Stimulated activated CD4-positive, alpha-beta T cell treated with anti-CD3 and anti-CD28 coated beads, Interleukin-1b, Interleukin-23, amount 100 ng/mL, for 4 hours (primary cell): ENCODE measurements at places on chromosomes 3 and 15.

GRCh38 chr15:71011503-71012155 is 103.6 kb upstream of the THSD4 start:
- no peak for DNase-seq

DNA sequence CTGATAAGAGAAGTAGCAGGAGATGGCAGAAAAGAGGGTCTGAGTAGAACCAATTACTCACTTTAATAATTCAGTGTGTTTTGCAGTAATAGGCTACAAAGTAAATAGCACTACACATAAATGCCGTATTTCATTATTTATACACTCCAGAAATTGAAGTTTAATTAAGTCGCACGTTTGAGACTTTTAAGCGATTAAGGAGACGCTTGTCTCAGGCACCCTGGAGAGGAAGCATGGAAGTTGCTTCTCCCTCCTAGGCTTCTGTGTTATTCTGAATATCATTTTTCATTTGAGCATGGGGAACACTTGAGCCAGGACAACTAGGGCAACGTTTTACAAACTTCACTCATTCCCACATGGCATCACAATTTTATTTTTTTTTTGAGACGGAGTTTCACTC is 12.2 kb downstream of the GXYLT2 start:
- DNase-seq: no peak

- no peak for DNase-seq
Measured at GRCh38 chr15:69476704-69477473, 24.3 kb downstream of the RPLP1 start.

GRCh38 chr3:15272426-15273196 is 59.8 kb downstream of the SH3BP5 start:
- no peak for DNase-seq

- DNase-seq: no peak
Measured at GRCh38 chr3:112357930-112358780, 25.2 kb downstream of the CD200 start.

DNA sequence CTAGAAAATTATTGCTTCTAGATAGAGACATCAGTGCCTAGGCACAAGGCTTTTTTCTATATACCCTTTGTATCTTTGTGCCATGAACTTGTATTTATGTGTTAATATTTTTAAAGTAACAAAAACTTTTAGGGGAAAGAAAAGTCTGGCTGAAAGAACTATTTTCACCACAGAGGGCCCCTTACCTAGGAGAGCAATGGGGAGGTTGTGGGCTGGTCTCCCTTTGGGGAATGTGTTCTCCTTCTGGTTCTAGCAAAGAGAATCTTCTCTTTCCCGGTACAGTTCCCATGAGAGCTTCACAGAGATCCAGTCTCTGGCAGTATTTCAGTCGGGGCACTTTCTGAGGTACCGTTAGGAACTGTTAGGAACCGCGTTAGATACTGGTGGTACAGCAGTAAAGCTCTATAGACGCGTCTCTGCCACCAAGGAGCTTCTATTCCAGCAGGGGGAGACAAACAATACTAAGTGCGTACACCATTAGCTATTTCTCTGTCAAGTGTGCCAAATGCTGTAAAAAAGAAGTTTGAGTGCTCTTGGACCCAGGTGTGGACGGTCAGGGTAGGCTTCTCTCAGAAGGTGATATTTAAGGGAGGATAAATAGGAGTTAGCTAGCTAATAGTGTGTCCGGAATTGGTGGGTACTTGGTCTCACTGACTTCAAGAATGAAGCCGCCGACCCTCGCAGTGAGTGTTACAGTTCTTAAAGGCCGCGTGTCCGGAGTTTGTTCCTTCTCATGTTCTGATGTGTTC is 4.6 kb upstream of the EPB42 start:
- no peak for DNase-seq

DNA sequence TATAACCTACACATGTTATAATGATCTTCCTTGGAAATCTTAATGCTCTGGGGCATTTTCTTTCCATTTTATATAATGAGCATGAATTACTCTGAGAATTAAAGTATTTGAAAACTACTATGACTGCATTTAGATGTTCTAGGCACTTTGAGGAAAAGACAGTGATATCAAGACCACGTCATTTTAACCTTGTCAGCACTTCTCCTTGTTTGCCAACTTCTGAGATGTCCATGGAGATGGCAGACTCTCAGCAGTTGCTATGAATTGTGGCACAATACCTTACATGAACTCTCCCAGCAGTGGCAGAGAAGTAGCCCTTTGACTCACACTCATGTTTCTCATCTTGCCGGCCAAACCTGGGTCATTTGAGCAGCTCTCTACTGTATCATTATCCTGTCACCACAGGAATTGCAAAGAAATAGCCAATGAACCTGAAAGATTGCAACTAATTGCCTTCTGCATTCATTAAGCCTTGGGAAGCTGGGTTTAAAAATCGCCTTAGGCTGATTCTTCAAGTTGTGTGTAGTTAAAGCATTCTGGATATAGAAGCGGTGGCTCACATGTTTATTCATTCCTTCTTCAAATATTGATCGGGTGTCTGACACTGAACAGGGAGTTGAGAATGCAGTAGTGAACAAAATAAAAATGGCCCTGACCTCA is 272.2 kb upstream of the CFAP20DC start:
- no peak for DNase-seq

GRCh38 chr3:24641628-24642027 is 147.0 kb upstream of the THRB start:
- no peak for DNase-seq

GRCh38 chr15:72497402-72497801 is 23.3 kb downstream of the ARIH1 start:
- DNase-seq: no peak

DNA sequence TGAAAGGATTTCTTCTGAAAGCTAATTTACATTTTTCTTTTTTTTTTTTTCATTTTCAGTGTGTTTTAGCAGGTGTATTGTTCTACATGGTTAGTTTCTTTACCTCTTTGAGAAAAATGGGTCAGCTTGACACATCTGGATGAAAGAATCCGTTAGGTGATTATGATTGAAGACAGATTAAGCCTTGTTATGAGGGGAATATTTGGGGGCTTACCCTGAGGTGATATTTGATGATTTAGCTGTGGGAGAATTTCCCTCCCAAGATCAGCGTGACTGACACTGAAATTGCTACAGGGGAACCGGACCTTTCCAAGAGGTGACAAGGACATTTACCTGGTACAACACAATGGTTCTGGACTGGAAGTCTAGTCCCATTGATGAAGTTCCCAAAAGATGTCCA is 147.5 kb downstream of the NFKBIZ start:
- DNase-seq: no peak

- no peak for DNase-seq
Measured at GRCh38 chr15:79218588-79219200, 63.8 kb upstream of the ANKRD34C start.

GRCh38 chr15:25244731-25245585 is 193.9 kb downstream of the UBE3A start:
- no peak for DNase-seq

DNA sequence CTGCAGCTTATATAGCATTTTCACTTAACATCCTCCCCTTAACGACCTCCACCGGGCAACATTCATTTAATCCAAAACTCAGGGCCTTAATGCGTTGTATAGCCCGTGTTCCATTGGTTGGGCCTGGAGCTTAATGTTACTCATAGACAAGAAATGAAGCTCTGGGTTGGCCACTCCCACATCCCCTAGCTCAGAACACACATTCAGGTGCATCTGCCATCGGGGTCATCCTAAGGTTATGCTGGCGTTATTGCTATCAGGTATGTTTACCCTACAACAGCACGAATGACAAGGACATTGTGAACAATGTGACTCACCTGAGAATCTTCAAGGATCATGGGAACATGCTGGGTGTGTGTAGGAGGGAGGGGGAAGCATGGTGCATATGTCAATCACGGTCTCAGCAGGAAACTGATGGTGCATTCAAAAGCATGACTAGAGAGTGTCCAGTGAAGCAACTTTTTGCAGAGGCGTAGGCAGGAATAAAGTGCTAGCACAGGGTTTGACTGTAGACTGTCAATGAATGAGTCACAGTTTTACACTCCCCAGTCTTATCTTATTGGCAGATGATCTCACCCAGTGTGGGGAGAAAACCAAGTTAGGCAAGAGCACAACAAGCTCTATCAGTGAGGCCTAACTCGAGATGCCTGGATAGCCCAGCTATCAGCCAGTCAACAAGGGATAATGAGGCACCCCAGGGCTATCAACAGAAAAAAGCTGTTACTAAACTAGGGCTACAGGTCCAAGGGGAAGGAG is 402.1 kb upstream of the MCTP2 start:
- DNase-seq: no peak

DNA sequence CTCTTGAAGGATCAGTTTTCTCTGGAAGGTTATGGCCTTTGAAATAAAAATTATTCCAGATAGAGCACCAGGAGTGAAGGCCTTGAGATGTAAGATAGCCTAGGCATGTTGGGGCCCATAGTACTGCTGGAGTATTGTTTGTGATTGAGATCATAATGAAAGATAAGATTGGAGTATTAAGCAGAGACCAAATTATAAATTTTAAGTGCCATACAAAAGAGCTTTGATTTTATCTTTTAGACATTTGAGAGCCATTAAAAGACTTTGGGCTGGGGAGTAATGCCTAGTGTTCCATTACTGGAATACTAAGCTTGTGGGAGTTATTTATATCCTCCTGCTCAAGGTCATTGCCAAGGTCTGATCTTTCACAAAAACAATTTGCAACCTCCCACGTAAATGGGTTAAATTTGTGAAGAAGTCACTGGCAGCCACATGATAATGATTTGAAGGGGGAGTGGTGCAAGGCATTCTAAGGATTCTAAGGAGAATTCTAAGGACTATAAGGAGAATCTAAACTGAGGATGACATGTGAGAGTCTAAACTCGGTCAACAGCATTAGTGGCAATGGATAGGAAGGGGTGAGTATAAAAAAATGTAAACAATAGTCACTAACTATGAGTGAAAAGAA is 12.8 kb downstream of the ELL3 start:
- DNase-seq: no peak

DNA sequence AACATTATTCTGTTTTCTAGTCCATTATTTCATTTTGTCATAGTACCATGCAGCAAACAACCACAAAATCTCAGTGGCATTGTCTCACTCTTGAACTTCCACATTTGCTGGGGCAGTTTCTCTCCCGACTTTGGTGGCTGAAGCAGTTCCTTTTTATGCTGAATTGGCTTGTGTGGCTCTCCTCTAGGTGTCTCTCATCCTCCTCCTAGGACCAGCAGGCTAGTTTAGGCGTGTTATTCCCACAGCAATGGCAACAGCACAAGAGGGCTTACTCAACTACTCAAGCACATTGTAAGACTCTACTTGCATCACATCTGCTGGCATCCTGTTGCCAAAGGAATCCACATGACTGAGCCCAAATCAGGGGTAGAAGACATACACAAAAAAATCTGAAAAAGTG is 201.8 kb upstream of the KCNH8 start:
- DNase-seq: no peak

DNA sequence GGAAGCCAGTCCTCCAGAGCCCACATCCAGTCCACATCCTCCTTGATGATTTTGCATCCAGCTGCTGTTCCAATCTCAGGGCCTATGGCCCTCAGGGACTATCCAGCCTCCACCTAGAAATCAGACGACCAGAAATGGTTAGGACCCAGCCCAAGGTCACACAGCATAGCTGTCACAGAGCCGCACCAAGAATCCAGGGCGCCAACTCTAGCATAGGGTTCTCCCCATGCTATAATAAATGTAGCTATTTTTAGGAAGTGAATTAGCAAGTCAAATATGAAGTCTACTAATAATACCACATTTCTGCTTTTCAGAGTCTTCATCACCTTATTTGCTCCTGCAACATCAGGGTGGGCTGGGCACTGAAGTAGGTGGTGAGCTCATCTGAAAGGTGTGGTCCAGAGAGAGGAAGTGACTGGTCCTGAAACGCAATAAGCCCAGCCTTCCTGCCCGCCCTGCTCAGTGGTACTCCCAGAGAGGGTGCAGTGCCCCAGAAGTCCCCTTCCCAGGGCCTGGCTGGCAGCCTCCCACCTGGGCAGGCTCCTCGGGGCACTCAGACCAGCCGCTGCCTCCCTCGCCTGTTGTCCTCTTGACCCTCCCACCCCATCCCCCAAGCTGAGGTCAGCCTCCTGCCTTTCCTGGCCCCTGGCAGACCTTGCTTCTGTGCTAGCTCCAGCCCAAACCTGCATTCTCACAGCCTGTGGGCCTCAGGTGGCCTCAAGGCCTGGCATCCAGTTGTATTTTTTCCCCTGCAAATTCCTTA is 17.6 kb upstream of the CYP11A1 start:
- DNase-seq: no peak

DNA sequence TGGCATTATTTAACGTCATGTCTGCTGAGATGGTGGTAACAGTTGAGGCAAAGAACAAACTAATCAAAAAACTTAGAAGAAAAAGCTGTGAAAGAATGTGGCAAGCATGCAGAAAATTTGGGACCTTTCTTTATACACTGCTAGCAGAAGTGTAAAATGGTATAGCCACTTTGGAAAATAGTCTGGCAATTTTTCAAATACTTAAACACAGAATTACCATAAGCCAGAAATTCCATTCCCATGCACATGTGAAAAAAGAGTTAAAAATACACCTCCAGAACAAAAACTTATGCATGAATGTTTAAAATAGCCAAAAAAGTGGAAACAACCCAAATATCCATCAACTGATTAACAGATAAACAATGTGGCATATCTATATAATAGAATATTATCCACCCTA is 613.3 kb downstream of the TBL1XR1 start:
- DNase-seq: no peak

DNA sequence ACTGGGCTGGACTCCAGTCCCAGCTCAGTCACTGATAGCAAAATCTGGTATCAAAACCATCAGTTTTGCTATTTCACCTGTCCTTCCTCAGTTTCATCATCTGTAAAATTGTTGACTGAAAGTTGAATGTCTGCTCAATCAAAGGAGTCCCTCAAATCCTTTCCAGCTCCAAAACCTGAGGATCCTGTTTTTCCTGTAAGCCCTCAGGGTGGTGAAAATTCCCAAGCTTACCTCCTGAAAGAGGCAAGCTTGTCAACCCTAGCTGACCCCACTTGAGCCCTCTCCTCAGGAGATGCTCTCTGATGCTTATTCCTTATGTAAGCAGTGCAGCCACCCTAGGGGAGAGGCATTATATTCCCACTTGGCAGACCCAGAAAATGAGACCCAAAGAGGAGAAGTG is 82.6 kb downstream of the HMG20A start:
- DNase-seq: no peak

DNA sequence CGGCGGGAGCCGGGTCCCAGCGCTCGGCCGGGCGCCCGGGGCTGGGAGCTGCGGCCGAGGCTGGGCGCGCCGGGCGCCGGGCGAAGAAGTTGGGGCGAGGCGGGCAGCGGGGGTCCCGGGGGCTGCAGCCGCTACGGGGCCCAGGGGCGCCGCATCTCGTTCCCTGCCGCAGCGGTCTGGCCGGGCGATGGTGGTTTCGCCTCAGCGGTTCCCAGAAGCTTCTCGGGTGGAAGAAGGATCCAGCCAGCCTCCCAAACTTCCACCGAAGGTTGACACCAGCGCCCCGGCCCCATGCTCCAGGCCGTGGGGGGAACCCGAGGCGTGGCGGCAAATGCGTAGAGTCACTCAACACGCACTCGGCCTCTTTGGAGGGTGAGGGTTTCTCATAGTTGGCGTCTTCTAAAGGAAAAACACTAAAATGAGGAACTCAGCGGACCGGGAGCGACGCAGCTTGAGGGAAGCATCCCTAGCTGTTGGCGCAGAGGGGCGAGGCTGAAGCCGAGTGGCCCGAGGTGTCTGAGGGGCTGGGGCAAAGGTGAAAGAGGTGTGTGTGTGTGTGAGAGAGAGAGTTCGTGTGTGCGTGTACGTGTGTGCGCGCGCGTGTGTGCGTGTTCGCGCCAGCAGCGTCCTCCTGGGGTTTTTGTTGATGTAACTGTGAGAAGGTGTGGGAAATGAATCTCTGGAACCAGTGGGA is 940 bp downstream of the BOC start:
- no peak for DNase-seq
